Testis (tissue), 5 donors: ENCODE measurements at places on chromosomes 11 and 22. TPM values are rescaled to one million over a fixed set of nuclear protein-coding genes. Genes with fewer than 3 reads are reported as not detected.

DNA sequence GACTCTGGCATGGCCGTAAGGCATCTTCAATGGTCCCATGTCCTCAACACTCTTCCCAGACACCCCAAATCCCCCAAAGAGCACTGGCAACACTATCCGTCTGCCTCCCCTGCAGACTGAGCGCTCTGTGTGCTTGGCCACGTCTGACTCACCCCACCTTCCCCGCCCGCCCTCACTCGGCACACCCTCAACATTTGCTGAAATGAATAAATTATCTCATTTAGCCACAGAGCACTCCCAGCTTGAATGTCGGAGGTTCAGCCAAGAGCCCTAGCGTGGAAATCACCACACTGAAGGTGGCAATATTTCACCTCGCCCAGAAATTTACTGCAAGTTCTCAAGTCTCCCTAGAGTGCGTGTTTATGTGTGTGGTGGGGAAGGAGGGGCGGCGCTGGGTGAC, 46.6 kb upstream of the TCF20 start:
- no peaks in the 10 kb centered on the region for H3K27me3 ChIP-seq
- no peak for DNase-seq
- H3K4me3 ChIP-seq, result no peak overlapping the region
- H3K36me3 ChIP-seq, result no peaks in the 10 kb centered on the region

Gene EMID1
- total RNA-seq, result 7.5 TPM

Gene GPHA2
- 7.0 TPM for total RNA-seq

- H3K4me3 ChIP-seq, result no peak overlapping the region
- no peaks in the 10 kb centered on the region for H3K27me3 ChIP-seq
These were observed 5.2 kb downstream of the ALG12 start for GRCh38 chr22:49913026-49913425.

DNA sequence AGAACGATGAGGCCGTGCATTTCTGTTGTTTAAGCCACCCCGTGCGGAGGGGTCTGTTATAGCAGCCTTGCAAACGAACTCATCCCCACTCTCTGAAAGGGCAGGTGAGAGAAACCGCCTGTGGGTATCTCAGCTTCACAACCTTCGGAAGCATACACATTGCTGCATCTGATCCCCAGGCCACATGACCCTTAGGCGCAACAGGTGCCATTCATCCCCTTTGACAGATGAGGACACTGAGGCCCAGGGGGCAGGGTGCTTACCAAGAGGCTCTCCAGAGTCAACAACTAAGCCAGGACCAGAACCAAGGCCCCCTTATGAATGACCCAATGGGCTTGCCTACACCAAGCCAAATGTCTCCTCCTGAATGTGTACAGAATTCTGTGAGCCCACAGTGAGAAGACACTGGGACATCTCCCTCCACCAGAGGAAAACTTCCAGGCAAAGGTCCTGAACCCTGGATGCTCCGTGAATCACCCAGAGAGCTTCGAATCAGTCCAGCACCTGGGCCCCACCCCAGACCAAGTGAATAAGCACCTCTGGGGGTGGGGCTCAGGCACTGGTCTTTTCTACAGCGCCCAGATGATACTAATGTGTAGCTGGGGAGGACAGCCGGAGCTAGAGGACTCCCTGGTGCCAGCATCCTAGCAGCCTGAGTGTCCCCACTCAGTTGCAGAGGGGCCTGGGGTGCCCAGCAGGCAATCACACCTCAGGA, 83.2 kb downstream of the BUD13 start:
- H3K4me1 ChIP-seq, result no peaks in the 10 kb centered on the region
- H3K27me3 ChIP-seq, result no peaks in the 10 kb centered on the region
- no peak for DNase-seq
- no peak overlapping the region for H3K27ac ChIP-seq
- no peaks in the 10 kb centered on the region for H3K36me3 ChIP-seq
- no peak overlapping the region for H3K4me3 ChIP-seq

Gene POU2AF2
- total RNA-seq, result 2.5 TPM

GRCh38 chr11:102223859-102224258, 93.4 kb upstream of the BIRC3 start:
- H3K27me3 ChIP-seq, result no peaks in the 10 kb centered on the region
- H3K36me3 ChIP-seq, result no peaks in the 10 kb centered on the region
- no peak overlapping the region for H3K4me3 ChIP-seq

DNA sequence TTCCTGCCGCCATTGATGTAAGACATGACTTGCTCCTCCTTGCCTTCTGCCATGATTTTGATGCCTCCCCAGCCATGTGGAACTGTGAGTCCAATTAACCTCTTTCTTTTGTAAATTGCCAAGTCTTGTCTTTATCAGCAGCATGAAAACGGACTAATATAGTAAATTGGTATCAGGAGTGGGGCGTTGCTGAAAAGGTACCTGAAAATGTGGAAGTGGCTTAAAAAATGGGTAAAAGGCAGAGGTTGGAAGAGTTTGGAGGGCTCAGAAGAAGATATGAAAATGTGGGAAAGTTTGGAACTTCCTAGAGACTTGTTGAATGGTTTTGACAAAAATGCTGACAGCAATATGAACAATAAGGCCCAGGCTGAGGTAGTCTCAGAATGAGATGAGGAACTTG, 89.7 kb downstream of the RSF1 start:
- DNase-seq, result no peak
- H3K27ac ChIP-seq, result no peak overlapping the region

GRCh38 chr22:29334696-29335344, 19.3 kb upstream of the RASL10A start:
- no peaks in the 10 kb centered on the region for H3K27me3 ChIP-seq
- H3K36me3 ChIP-seq, result no peaks in the 10 kb centered on the region

Gene DKK3
- total RNA-seq, result 185 TPM

Gene DGCR6L
- 257 TPM for total RNA-seq

GRCh38 chr22:44855855-44856254, 103.5 kb downstream of the ARHGAP8 start:
- DNase-seq, result no peak
- no peaks in the 10 kb centered on the region for H3K27me3 ChIP-seq
- H3K27ac ChIP-seq, result no peak overlapping the region
- H3K36me3 ChIP-seq, result no peaks in the 10 kb centered on the region
- H3K4me3 ChIP-seq, result no peak overlapping the region

GRCh38 chr11:110148775-110149744, 55.9 kb downstream of the ZC3H12C start:
- H3K36me3 ChIP-seq, result no peaks in the 10 kb centered on the region
- H3K27me3 ChIP-seq, result no peaks in the 10 kb centered on the region
- no peak overlapping the region for H3K27ac ChIP-seq
- H3K4me3 ChIP-seq, result no peak overlapping the region
- no peak for DNase-seq
- no peaks in the 10 kb centered on the region for H3K4me1 ChIP-seq

- H3K36me3 ChIP-seq, result no peaks in the 10 kb centered on the region
- H3K4me1 ChIP-seq, result no peaks in the 10 kb centered on the region
- H3K27me3 ChIP-seq, result no peaks in the 10 kb centered on the region
These were observed 71.8 kb downstream of the UBASH3B start for GRCh38 chr11:122727101-122727929.

DNA sequence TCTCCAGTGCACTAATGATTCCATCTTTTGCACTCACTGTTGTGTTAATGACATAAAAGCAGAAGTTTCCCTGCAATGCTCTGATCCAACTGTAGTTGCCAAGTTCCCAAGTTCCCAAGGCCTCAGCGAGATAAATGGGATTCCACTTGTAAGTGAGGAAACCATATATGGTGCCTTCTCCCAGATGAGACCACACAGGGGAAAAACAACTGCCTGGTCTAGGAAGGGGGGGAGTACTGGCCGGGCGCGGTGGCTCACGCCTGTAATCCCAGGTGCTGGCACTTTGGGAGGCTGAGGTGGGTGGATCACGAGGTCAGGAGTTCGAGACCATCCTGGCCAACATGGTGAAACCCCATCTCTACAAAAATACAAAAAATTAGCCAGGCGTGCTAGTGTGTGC, 23.3 kb upstream of the RELA start:
- peak; percentile 56 for DNase-seq
- no peaks in the 10 kb centered on the region for H3K27me3 ChIP-seq
- no peak overlapping the region for H3K27ac ChIP-seq
- H3K36me3 ChIP-seq, result no peaks in the 10 kb centered on the region

GRCh38 chr11:84853841-84854497, 773.2 kb downstream of the DLG2 start:
- no peak overlapping the region for H3K4me3 ChIP-seq
- H3K27me3 ChIP-seq, result no peaks in the 10 kb centered on the region
- peaks cover 2% of the 10 kb centered on the region for H3K4me1 ChIP-seq
- DNase-seq, result no peak
- no peak overlapping the region for H3K27ac ChIP-seq

Gene KCNQ1OT1
- total RNA-seq, result 4.0 TPM

Gene CBLIF
- total RNA-seq, result not detected

- H3K4me1 ChIP-seq, result peaks cover 4% of the 10 kb centered on the region
- H3K27me3 ChIP-seq, result no peaks in the 10 kb centered on the region
- DNase-seq, result no peak
- H3K27ac ChIP-seq, result no peak overlapping the region
- no peak overlapping the region for H3K4me3 ChIP-seq
These were observed 62.0 kb upstream of the THY1 start for GRCh38 chr11:119484741-119485605.

DNA sequence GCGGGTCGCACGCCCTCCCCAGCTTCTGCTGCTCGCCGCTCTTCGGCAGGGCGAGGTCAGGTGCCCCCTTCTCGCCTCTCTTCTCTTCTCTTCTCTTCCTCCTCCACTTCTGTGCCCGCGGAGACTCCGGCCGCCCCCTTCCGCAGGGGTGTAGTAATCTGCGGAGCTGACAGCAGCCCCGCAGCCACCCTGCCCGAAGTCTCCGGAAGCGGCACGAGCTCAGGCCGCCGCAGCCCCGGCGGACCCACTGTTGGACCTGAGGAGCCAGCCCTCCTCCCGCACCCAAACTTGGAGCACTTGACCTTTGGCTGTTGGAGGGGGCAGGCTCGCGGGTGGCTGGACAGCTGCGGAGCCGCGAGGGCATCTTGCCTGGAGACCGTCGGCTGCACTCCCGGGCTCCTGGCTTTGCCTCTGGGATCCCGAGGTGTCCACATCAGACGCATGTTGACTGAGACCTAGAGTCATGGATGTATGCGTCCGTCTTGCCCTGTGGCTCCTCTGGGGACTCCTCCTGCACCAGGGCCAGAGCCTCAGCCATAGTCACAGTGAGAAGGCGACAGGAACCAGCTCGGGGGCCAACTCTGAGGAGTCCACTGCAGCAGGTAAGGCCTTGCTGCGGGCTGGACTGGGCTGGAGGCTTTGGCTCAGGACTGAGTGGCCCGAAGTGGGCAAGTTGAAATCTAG, 486 bp downstream of the STIM1 start:
- H3K4me1 ChIP-seq, result peaks cover 48% of the 10 kb centered on the region
- H3K36me3 ChIP-seq, result no peaks in the 10 kb centered on the region
- peak overlapping the region; percentile 96 for H3K27ac ChIP-seq
- H3K27me3 ChIP-seq, result no peaks in the 10 kb centered on the region
- DNase-seq, result peak; percentile 46

Gene C11orf97
- total RNA-seq, result 10.4 TPM

Gene OR5A1
- 0.24 TPM for total RNA-seq

Gene ME3
- 115 TPM for total RNA-seq

DNA sequence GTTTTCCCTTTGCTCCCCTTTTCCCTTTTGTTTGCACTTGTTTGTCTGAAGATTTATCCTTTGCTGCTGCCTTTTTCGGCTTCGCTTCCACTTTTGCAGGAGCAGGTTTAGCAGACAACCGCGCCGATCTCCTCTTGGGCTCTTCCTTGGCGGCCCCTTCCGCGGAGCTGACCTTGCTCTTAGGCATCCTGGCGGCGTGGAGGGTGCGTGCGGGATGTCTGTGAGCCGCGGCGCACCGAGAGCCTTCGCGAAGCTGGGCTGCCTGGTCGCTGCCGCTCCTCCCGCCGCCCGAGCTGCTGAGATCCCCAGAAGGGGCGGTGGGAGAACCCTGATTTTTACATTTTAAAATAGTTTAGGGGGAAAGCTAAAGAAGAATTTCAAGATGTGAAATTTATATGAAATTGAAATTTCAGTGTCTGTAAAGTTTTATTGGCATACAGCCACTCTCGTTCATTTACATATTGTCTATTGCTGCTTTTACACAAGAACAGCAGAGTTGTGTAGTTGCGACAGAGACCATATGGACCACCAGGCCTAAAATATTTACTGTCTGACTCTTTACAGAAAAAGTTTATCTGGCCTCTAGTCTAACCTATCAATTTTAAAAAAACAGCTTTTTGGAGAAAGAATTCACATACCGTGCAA, 105.2 kb upstream of the RRM1 start:
- peak; percentile 78 for DNase-seq
- H3K36me3 ChIP-seq, result no peaks in the 10 kb centered on the region
- no peak overlapping the region for H3K4me3 ChIP-seq
- no peaks in the 10 kb centered on the region for H3K27me3 ChIP-seq
- H3K27ac ChIP-seq, result peak overlapping the region; percentile 55

- peaks cover 7% of the 10 kb centered on the region for H3K4me1 ChIP-seq
- no peak for DNase-seq
- H3K27me3 ChIP-seq, result no peaks in the 10 kb centered on the region
- H3K36me3 ChIP-seq, result no peaks in the 10 kb centered on the region
These were observed 66.8 kb downstream of the FZD4 start for GRCh38 chr11:86888164-86889000.

DNA sequence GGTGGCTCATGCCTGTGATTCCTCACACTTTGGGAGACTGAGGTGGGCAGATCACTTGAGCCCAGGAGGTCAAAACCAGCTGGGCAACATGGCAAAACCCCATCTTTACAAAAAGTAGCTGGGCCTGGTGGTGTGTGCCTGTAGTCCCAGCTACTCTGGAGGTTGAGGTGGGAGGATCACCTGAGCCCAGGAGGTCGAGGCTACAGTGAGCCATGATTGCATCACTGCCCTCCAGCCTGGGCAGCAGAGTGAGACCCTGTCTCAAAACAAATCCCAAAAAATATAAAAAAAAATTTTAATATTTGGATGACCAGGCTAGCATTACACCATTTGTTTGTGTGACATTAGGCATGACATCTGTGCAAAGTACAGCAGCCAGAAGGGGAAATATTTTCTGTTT, 49.7 kb upstream of the CTTN start:
- no peak overlapping the region for H3K27ac ChIP-seq
- no peaks in the 10 kb centered on the region for H3K27me3 ChIP-seq
- H3K4me3 ChIP-seq, result no peak overlapping the region
- no peak for DNase-seq

Gene MUC15
- total RNA-seq, result not detected

DNA sequence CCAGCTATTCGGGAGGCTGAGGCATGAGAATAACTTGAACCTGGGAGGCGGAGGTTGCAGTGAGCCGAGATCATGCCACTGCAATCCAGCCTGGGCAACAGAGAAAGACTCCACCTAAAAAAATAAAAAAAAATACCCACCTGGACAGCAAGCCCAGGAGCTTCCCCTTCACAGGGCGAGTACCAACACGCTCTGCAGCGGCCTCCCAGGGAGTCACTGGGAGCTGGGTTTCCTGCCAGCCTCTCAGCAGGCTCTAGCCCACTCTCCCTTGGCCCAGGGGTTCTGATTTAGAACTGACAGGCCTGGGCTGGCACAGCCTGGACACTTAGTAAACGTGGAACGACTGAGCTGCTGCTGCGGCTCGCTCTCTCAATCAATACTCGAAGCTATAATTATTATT, 2.0 kb upstream of the CABP7 start:
- H3K4me3 ChIP-seq, result no peak overlapping the region
- H3K27me3 ChIP-seq, result peaks cover 4% of the 10 kb centered on the region
- H3K36me3 ChIP-seq, result no peaks in the 10 kb centered on the region
- H3K4me1 ChIP-seq, result no peaks in the 10 kb centered on the region
- no peak overlapping the region for H3K27ac ChIP-seq
